ENCODE measurements at places on chromosomes 5 and 9.

DNA sequence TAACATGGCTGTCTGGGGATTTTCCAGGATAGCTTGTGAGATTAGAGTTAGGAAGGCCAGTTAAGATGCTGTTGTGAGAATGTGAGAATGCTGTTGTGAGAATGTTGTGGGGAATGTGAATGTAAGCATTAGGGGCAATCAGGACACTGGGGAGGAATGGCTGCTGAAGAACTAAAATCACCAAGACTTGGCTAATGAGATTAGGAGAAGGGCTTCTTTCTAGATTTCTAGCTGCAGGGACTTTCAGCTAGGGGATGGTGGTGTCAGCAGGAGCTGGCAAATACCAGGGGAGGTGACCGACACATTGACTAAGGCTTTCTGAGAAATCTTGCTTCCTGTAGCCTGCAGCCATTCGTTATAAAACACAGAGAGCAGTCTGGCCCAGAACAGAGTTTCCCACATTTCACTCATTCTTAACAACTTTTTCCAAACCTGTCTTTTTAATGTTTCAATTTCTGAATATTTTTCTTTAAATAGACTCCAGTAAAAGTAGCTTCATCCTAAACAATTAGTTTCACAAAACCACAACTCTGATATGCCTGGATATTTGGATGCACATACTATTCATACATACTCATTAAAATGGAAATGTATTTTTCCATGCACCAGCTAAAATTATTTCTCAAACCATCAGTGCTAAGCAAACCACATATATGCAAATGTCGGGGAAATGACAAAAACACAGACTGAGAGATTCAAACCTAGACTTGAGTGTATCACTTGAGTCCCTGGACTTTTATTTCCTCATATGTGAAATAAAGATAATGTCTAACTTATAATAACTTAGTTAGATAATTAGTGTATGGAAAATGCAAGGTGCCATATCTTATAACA is 89.3 kb upstream of the TNC start:
- peak; percentile 64 for DNase-seq

GRCh38 chr5:87150630-87151029 is 117.1 kb upstream of the RASA1 start:
- DNase-seq: no peak

- DNase-seq: peak; percentile 47
These were observed 3.7 kb downstream of the SLC31A2 start for GRCh38 chr9:113154471-113154870.

- DNase-seq: no peak
These were observed 93.1 kb downstream of the CDK5RAP2 start for GRCh38 chr9:120486835-120487234.

DNA sequence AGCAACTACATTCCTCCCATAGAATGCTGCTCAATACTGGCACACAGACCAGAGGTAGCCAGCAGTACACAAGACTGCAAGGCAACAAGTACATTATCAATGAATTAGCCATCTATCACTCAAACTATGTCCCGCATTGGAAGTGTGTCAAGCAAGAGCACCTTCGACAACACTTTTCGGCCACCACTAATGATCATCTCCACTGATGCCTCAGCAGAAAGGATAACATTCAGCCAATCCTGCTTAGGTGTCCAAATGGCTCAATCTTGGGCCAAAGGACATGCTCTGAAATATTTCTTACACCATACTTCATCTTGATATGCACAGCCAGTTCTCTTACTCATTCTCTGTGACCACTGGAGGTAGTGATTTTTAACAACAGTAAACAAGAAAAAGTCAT is 25.0 kb downstream of the SKP1 start:
- DNase-seq: no peak

- no peak for DNase-seq
These were observed 1059.3 kb downstream of the CDH9 start for GRCh38 chr5:25979086-25979485.

DNA sequence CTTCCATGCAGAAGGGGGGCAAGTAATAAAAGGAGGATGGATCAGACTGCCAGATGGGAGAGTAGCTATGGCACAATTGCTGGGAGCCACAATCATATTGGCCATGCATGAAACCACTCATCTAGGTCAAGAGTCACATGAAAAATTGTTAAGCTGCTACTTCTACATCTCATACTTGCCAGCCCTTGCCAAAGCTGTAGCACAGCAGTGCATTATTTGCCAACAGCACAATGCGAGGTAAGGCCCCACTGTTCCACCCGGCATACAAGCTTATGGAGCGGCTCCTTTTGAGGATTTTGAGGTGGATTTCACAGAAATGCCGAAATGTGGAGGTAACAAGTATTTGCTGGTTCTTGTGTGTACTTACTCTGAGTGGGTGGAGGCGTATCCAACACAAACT is 109.9 kb upstream of the EPB41L4A start:
- no peak for DNase-seq

DNA sequence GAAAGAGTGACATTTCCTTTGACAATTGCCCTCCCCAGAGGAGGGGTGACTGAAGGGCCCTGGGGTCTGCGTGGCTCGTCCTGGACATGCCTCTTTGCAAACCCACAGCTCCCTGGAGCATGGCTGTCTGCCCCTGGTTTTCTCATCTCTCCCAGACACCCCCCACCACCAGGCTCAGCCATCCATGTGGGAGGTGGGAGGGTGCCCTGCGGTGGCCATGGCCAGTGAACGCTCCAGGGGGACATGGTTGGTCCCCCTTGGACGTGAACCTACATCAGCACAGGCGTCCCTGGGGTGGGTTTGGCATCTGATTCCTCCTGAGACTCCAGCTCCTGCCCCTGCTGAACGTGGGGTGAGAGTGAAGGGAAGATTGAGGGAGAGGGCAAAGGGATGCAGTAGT is 67.7 kb upstream of the LMX1B start:
- no peak for DNase-seq

- DNase-seq: no peak
These were observed 1.8 kb downstream of the IL6ST start for GRCh38 chr5:55993013-55993412.

DNA sequence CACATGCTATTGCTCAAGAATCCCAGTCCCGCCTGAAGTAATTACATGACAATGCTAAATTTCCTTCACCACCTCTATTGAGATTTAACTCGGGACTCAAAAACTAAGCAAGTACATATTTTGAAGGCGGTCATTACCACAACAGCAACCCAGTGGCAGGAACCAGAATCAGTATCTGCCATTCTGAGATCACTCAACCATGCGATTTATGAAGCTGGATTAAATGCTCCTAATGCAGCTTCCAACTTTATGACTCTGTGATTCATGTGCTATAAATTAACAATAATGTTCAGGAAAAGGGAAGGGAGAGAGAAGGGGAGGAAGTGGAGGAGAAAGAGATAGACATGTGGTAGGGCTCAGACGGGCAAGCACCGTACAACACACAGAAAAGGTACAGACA is 194.7 kb downstream of the DNAH5 start:
- peak; percentile 27 for DNase-seq

DNA sequence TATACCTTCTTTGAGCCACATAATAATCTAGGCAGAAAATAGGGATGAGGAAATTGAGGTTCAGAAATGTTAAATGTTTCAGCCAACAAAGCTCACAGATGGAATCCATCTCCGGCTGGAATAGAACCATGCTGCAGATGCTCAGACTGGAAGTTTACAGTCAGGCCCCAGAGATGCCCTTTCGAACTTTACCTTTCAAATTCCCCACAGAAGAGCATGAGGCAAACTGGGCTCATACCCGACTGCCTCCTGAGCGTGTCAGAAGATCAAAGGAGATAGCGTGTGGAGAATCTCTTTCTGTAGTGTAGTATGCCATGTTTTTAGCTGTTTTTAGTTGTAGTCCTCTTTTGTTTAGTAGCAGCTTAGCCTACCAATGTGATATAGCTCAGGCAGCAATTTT is 72.0 kb upstream of the DAP start:
- peak; percentile 22 for DNase-seq

GRCh38 chr9:1869843-1870242 is 145.3 kb upstream of the SMARCA2 start:
- no peak for DNase-seq

GRCh38 chr9:38389313-38389712 is 3.2 kb upstream of the ALDH1B1 start:
- peak; percentile 55 for DNase-seq

DNA sequence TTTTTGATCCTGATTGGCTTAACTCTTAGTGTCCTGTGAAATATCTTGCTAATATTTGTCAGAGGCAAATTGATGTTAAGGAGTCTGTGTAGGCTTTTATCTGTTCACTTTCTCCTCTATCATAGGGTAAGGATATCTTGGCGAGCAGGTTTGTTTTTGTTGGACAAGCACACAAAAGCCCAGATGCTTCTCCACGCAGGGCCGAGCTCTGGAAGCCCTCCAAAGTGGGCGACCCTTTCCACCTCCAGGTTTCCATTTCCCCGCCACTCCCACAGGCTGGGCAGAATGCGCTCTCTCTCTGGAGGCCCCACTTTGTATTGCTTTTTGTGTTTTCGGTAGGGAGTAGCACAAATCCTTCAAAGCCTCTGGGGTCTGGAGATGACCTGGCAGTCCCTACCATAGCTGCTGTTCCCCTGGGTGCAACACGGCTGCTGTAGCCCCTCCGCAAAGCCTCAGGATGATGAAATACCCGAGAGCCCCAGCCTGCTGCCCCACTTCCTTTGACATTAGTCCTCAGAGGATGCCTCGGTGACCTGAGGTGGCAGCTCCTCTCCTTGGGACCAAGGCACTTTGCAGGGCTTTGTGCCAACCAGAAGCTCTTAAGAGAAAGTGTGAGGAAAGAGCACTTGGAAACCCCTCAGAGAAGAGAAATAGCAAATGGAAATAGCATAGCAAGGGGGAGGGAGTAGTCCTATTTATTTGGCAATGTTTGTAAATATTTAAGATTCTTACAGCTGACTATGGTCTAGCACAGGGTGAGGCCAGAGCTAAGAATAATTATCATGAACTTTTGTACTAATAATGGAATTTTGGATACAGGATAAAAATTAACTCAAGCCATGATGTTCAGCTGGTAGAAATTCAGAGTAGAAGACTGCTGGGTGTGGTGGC is 122.8 kb downstream of the ARHGEF28 start:
- DNase-seq: no peak

DNA sequence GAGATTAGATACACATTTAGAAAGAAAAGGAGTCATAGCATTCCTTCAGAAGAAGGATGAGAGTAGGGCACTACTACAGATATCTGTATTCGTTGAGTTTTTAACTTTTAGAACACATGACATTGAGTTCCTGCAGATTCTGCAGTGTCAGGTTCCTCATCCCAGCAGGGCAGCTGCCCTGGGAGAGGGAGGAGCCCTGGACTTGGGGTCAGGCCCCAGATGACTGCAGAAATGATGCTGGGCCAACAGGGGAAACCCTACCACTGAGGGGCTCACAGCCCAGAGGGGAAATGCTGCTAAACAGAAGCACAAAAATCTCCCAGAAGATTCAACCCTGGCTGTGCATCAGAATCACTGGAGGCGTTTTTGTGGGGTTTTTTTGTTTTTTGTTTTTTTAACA is 68.9 kb upstream of the TAF1L start:
- no peak for DNase-seq

DNA sequence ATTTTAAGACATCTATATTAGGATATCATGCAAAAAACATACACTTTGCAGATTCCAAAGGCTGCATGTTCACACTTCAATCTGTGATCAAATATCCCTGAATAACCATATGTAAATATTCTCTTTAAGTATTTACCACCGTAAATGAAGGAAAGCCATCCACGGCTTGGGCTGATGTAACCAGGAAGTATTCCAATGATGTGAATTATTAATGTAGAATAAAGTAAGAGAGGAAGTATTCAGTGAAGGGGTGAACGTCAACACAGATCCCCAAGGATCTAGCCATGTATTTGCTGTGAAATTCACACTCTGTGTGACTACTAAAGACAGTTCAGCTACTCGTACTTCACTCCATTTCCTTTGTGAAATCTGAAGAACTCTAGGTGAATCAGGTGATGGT is 75.2 kb downstream of the CDH6 start:
- DNase-seq: no peak

DNA sequence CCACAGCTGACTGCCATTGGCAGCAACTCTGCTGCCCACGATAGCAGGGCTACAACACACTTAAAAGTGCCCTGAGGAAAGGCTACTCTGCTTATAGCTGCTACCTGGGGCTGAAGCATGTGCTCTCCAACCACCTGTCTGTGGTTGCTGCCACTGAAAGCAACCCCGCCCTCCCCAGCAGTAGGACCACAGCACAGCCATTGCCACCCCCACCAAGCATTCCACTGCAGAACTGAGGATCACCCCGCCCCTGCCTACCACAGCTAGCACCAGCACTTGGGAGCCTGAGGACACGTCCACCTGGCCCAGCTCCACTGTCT is 85.8 kb downstream of the LPAR1 start:
- DNase-seq: no peak

GRCh38 chr5:80230269-80230992 is 25.4 kb downstream of the SERINC5 start:
- DNase-seq: no peak

DNA sequence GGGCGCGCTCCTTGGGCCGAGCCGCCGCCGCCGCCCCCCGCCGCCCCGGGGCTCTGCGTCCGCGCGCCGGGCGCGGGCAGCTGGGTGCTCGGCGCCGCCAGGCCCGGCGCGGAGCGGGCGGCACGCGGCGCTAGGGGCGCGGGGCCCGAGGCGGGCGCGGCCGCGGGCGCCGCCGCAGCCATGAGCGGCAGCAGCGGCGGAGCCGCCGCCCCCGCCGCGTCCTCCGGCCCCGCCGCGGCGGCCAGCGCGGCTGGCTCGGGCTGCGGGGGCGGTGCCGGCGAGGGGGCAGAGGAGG is 351 bp downstream of the TRIO start:
- no peak for DNase-seq

DNA sequence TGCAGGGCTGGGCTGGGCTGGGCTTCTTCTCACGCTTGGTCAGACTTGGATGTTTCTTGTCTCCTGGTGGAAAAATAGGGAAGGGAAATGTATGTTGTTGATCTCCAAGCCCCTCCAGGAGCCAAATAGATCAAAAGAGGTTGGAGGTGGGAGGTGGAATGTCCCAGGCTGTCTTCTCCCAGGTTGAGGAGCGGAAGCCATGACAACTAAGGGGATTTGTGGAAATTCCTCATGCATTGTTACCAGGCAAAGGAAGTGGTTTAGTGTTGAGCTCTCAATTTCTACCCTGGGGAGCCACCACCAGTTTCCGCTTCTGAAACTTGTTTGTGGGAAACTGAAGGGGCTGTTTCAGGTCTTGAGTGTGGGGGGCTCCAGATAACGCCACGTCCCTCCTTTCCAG is 79.0 kb downstream of the SPRY4 start:
- DNase-seq: peak; percentile 16

- no peak for DNase-seq
These were observed 54.1 kb upstream of the ATP10B start for GRCh38 chr5:160906090-160906489.

DNA sequence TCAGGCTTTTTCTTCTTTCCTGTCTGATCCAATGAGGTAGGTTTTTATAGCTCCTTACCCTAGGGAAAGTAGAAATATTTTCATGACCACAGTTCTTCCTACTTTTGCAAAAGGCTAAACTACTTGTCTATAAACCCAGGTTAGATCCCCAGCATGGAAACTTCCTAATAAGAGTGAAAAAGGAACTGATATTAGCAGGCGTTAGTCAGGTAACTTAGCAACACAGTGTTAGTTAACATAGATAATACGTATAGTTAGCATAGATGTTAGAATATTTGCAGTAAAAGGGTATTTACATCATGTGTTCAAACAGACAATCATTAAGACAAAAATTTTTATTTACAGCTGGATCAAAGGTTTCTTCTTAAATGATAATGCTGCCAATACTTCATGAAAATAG is 162.9 kb upstream of the DAB2 start:
- no peak for DNase-seq
